ENCODE measurements at places on chromosomes 7 and 10.

- no peak for DNase-seq
Observed at GRCh38 chr7:151239837-151240459, 7.7 kb downstream of the CHPF2 start.

DNA sequence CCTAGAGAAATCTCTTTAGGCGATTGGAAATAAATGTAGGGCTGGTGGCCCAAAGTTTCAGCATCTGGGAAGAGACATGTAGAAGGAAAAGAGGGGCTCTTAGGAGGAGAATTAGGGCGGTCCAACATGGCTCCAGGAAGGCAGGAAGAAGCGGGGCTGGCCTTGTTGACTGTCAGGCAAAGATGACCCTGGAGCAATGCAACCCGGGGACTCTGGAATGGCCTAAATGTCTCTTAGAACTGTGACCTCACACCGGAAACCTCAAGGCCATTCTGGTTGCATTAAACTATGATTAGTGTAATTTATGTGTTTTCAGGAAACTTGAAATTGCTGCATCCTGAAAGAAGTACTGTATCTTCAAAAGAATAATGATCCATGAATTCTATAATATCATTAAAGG, 66.8 kb downstream of the NRP1 start:
- DNase-seq = no peak

- DNase-seq = no peak
Observed at GRCh38 chr10:107025676-107026075, 138.8 kb downstream of the SORCS1 start.

GRCh38 chr10:79159785-79160184, 91.0 kb downstream of the ZMIZ1 start:
- DNase-seq = no peak

DNA sequence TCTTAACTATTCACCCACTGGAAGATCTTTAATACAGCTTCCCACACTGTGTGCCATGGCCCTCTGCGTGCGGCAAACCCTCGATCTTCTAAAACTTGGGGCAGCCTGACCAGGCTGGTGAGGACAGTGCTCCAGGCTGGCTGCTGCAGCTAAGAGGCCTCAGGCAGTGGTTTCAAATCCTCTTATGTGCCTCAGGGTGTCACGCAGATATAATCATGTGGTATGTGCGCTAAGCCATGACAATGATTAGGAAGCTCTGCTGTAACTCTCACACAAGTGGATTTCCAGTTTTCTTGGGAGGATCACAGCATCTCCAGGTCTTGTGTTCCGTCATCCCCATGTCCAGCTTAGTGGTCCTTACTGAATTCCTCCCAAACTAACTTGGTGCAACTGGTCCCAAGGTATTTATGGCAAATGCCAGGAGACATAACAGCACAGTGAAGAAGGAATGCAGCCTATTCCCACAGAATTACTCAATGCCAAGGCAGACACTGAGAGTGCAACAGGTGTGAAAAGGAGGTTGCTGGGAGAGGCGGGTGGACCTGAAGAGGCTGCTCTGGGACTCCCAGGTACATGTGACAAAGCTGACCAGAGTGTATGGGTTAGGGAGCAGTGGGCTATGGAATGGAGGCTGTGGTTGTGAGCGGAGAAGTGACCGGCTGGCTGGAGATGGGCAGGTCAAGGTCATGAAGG, 2.3 kb downstream of the HPS1 start:
- DNase-seq = peak; percentile 81

GRCh38 chr10:97932932-97933530, 83.4 kb downstream of the GOLGA7B start:
- DNase-seq = no peak

GRCh38 chr10:126669168-126669567, 1.3 kb downstream of the C10orf90 start:
- no peak for DNase-seq

GRCh38 chr10:3484306-3485056, 300.5 kb downstream of the KLF6 start:
- no peak for DNase-seq

- no peak for DNase-seq
Observed at GRCh38 chr7:26841003-26841739, 23.2 kb downstream of the SKAP2 start.

DNA sequence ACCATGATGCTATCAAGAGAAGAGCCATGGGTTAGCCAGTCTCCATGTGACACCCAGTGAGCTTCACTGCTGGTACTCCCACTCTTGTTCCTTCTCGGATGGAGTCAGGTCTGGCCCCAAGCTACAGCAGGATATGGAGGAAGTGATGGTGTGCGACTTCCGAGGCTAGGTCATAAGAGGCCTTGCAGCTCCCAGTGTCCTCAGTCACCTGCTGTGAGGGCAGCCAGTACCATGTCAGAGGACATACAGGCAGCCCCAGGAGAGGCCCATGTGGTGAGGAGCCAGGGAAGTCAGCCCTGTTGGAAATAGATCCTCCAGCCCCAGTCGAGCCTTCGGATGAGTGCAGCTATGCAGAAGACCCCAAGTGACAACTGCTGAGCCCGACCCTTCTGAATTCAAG, 237.0 kb downstream of the EBF3 start:
- no peak for DNase-seq

GRCh38 chr7:130405003-130405402, 24.7 kb downstream of the CPA1 start:
- no peak for DNase-seq

DNA sequence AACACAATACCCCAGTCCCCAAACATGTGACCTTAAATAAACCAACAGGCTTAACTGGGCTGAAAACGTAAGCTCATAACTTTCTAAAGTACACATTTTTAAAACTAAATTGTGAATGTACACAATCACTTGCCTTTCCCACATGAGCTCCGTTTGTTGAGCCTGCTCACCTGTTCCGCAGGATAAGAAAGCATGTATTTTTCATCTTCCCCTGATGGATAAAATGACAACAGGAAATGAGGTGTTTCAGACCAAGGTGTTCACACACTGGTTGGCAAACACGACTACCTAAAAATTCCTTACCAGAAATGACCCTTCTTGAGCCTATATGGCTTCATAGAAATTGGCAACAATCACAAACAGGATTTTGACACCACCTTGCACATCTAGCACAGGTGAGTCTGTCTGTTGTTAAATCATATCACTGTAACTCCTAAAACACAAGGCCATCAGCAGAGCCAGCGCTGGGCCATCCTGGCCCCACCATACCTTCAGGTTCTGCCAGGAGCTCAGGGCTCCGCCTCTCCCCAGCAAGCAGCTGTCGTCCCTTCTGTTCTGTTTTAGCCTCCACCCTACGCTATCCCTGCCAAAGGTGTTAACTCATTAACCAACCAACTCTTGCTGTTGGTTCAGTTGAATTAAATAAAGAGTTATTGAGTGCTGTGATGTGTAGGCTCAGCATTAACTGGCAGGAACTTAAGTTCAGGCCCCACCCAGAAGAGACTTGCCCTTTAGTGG, 73.6 kb upstream of the RNF32 start:
- no peak for DNase-seq

DNA sequence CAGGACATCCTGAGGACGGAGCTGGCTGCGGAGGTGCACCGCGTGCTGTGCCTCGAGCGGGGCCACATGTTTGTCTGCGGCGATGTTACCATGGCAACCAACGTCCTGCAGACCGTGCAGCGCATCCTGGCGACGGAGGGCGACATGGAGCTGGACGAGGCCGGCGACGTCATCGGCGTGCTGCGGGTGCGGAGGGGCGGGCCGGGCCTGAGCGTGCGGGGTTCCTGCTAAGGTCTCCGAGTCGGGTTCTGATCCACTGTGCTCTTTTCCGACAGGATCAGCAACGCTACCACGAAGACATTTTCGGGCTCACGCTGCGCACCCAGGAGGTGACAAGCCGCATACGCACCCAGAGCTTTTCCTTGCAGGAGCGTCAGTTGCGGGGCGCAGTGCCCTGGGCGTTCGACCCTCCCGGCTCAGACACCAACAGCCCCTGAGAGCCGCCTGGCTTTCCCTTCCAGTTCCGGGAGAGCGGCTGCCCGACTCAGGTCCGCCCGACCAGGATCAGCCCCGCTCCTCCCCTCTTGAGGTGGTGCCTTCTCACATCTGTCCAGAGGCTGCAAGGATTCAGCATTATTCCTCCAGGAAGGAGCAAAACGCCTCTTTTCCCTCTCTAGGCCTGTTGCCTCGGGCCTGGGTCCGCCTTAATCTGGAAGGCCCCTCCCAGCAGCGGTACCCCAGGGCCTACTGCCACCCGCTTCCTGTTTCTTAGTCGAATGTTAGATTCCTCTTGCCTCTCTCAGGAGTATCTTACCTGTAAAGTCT, 10.4 kb downstream of the ATG9B start:
- no peak for DNase-seq

GRCh38 chr7:128734890-128735289, 4.3 kb upstream of the CALU start:
- no peak for DNase-seq

DNA sequence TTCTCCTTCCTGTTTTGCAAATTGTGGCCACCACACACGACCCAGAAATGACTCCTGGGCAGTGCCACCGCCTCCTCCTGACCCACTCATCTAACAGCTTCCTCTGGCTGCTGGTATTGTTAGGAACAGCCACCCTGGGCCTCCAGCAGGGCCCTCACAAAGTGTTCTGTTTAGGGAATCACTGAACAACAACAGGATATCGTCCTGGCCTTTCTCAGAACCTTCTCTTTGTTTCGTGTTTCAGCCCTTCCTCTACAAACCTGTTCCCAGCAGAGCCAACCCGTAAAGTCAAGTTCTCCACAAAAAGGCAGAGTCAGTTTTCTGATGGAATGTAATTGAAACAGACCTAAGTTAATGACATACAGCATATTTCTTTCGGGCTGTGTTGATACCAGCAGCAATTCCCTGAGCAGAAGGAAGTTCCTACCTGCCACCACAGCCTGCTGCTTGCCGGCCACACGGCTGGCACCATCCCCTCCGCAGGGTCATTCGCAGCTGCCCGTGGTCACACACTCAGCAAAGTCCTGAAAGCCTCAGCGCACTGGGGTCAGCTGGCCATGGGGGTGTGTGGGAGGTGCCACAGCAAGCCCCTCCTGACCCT, 91.7 kb upstream of the PITRM1 start:
- no peak for DNase-seq

DNA sequence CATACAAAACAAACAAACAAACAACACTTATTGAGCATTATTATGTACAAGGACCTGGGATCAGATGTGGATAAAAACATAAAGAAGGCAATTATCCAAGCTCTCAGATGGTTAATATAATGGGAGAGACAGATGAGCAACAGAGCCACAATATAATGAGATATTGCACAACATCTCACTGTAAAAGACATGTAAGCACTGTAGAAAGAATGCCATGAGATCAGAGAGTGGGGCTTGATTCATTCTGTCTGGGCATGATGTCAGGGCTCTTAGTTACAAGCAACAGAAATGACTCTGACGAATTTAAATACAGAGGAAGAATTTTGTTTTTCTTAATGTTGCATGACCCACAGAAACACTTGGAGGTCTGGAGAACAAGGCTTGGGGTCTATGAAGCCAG, 164.7 kb upstream of the PLXDC2 start:
- DNase-seq = no peak

DNA sequence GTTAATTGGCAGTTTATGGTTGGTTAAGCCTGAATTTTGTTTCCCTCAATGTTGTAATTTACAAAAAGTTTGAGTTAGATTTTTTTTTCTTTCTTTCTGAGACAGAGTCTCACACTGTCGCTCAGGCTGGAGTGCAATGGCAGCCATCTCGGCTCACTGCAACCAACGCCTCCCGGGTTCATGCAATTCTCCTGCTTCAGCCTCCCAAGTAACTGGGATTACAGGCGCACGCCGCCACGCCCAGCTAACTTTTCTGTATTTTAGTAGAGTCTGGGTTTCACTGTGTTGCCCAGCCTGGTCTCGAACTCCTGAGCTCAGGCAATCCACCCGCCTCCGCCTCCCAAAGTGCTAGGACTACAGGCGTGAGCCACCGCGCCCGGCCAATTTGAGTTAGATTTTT, 935 bp downstream of the ZNF273 start:
- no peak for DNase-seq

DNA sequence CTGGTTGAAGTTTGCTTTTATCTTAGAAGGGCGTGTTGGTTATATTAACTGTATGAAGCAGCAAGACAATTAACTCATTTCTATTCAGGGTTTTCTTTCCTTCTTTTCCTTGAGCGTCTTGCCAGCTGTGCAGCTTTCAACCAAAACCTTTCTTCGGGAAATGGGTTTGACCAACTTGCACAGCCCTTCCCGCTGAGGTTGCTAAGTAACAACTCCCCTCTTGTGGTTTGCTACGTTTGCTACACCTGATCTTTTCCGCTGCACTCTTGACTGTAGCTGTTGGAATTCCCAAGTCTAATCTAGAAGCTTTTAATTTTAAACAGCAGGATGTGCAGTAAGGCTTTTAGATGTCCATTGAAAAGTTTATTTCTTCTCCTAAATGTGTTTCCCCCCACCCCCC, 116.9 kb downstream of the CDCA7L start:
- DNase-seq = no peak

DNA sequence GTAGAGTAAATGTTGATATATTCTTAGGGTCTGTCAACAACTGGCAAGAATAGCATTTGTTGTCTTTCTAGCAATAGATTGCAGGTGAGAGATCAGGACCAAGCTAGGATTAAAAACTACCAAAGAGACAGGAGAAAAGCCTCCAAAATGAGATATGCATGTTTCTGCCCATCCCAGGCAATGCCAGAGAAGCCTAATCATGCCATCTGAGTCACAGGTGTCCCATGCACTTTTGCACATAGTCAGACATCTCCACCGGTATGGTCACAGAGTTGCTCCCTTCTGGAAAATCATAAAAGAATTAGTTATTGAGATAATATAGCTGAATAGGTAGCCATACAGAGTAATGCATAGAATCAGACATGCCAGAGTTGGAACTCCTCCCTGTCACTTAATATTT, 50.6 kb downstream of the PDK4 start:
- DNase-seq = no peak

GRCh38 chr7:149850007-149850594, 11.9 kb downstream of the ZNF862 start:
- no peak for DNase-seq

DNA sequence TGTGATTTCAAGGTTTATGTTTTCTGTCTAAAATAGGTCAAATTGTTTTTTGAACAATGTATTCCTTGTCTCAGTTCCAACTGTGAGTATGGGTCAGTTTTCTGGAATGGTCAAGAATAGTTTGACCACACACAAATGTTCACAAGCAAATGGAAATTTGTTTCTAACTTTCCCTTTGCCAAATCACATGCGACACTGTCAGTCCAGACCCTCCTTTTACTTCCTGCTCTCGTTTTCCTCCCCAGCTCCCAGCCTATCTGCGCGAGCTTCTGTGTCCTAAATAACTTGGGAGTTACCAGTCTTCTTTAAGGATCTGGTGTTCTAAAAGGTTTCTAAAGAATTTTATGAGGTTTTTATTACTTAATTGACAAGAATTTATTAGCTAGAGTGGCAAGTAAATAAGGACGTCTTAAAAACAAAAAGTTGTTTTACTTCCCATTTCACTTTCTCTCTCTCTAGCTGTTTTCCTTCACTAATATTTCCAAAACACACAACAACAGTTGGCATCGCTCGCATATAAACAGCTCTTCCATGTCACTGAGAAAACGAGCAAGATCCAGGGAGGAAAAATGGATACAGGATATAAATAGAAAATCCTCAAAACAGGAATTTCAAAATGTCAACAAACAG, 266.1 kb upstream of the KLF6 start:
- no peak for DNase-seq

- no peak for DNase-seq
Observed at GRCh38 chr10:130049244-130049643, 61.4 kb downstream of the C10orf143 start.

All from ACHN (cell line).